ENCODE measurements at places on chromosomes 11 and 22.

- no peak for DNase-seq
Observed at GRCh38 chr22:49039625-49040024, 788.0 kb downstream of the BRD1 start.

- no peak for DNase-seq
Observed at GRCh38 chr11:10379426-10379825, 74.6 kb downstream of the ADM start.

DNA sequence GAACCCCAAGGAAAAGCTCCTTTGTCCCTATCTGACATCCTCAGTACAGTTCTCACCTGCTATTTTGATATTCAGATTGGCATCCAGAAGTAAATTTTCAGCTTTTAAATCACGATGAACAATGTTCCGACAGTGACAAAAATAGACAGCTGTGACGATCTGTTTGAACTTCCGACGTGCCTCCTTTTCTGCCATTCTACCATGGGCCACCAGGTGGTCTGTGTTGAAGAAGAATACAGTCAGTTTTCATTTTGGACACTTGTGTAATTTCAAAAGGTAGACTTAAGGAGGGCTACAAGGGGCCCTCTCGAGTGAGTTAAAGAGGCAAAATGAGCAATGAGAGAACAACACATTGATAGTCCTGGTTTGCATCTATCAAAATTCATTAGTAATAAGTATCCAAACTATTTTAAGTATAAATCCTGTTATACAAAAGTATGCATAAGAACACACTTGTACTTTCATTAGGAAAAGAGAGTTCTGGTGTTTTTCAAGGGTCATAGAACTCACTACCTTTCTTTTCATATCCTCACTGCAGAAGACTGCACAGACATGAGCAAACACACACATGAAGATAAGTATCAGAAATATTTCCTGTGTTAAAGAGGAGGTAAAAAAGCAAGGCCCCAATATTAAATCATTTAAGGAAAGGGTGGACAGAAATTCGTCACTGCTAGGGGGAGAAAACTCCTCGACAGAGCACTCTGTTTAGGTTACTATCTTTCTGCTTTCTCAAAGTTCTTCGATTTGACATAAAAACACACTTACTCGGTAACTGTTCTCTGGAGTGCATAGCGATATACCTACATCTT is 89.9 kb upstream of the APOA1 start:
- DNase-seq = peak; percentile 16

- DNase-seq = no peak
Observed at GRCh38 chr11:78022397-78023396, at the start of gene KCTD14. TSS of gene KCTD14 (minus strand) at chr11:78023276. CDS start at chr11:78023249, 27 bp downstream.

GRCh38 chr11:22775248-22775647 is 54.4 kb downstream of the SVIP start:
- DNase-seq = no peak

- no peak for DNase-seq
Observed at GRCh38 chr11:17459236-17459896, 17.3 kb downstream of the ABCC8 start.

GRCh38 chr11:95688501-95689222 is 100.9 kb downstream of the FAM76B start:
- DNase-seq = no peak

DNA sequence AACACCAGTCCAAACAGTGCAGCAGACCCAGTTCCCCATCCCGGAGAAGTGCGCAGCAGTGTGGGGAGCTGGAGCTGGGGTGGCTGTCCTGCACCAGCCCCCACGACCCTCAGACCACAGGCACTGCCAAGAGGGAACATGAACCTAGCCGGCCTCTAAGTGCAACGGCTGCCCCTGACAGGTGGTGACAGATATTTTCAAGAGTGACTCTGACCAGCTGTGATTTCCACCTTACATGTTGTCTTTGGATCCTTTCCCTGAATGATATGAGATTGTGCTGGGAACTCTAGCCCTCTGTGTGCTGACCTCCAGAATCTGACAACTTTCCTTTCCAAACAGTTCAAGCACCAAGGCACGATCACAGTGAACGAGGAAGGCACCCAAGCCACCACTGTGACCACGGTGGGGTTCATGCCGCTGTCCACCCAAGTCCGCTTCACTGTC is 12.6 kb downstream of the SERPIND1 start:
- no peak for DNase-seq

DNA sequence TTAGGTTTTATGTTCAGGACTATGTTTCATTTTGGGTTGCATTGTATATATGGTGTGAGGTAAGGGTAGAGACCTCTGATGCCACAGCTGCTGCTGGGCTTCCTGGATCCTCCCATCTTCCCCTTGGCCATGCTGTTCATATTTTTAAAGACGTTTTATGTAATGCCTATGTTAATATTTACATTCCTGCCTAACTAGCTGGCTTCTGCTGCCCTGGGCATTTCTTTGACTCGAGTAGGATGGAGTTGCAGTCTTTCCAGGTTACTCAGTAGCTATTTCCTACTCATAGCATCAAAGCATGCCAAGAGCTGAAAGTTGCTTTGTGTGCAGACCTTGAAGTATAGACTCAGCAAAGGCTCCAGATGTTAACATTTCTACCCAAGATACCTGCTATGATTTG is 220.5 kb upstream of the CADM1 start:
- DNase-seq = peak; percentile 48

GRCh38 chr11:121656328-121657090 is 203.7 kb upstream of the SORL1-AS1 start:
- DNase-seq = no peak

DNA sequence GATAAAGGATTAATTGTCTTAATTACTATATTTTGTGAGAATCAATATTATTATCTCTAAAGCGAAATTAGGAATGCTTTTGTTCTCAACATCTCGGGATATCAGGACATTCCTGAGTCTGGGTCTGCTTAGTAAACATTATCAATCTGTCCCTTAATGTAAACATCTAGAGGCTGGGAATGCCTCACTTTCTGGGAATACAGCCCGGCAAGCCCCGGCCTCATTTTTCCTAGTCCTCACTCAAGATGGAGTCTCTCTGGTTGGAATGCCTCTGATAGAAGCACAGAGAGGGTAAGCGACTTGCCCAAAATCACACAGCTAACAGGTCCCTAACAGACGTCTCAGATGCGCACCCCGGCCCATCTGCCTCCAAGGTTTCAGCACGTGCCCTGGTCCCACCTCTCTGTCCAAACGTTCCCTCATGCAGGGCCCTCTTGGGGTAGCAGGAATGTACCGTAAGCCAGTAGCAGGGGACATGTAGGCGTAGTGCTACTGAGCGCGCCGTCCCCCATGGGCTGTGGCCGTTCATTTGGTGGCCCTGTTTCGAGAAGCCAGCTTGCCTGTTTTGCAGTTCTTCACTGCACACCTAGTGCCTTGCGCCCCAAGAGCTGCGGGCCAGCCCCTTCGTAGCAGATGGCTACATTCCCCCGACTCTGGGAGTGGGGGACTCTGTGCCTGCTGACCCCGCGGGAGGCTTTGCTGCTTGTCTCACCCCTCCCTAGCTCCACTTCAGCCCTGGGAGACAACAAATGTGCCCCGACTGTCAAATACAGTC is 62.2 kb upstream of the FADD start:
- peak; percentile 22 for DNase-seq

GRCh38 chr11:66106786-66107599 is 36.9 kb downstream of the PACS1 start:
- no peak for DNase-seq

GRCh38 chr22:49170053-49170452 is 657.6 kb downstream of the BRD1 start:
- no peak for DNase-seq

DNA sequence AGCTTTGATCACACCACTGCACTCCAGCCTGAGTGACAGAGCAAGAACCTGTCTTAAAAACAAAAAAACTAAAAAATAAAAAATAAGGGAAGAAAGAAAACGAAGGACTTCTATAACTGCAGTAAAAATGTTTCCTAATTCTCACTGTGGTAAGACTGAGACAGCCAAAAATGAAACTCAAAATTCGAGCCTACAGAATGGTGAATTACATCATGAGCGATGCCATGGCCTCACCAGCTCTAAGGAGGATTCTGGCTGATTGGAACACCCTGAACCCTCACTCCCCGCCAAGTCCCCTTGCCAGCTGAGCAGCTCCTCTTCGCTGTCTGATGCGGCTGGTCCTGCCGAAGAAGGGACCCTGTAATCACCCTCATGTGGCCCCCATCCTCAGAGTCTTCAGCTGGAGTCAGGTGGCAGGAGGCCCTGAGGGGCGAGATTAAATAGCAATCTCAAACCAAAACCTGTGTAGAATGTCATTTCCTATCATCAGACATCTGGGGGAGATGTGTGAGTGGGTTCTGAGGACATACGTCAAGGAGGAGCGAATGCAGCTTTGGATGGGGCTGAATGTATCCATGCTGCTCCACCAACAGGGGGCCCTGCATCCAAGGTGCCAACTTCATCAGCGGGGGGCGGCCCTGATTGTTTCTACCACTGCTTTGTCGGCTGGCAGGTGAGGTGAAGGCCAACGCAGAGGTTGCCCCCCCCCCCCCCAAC is 29.2 kb downstream of the PDGFB start:
- no peak for DNase-seq

GRCh38 chr22:49081261-49081666 is 746.4 kb downstream of the BRD1 start:
- DNase-seq = no peak

- peak; percentile 74 for DNase-seq
Observed at GRCh38 chr22:42473484-42474193, 41.4 kb upstream of the NFAM1 start.

All from mesenchymal stem cell (in vitro differentiated cells and primary cell).